Stimulated activated CD4-positive, alpha-beta T cell treated with anti-CD3 and anti-CD28 coated beads, TNF-alpha, amount 100 ng/mL, for 4 hours (primary cell): ENCODE measurements at places on chromosomes 1 and 21.

- DNase-seq: no peak
These were observed 131.9 kb downstream of the AK5 start for GRCh38 chr1:77413541-77414335.

DNA sequence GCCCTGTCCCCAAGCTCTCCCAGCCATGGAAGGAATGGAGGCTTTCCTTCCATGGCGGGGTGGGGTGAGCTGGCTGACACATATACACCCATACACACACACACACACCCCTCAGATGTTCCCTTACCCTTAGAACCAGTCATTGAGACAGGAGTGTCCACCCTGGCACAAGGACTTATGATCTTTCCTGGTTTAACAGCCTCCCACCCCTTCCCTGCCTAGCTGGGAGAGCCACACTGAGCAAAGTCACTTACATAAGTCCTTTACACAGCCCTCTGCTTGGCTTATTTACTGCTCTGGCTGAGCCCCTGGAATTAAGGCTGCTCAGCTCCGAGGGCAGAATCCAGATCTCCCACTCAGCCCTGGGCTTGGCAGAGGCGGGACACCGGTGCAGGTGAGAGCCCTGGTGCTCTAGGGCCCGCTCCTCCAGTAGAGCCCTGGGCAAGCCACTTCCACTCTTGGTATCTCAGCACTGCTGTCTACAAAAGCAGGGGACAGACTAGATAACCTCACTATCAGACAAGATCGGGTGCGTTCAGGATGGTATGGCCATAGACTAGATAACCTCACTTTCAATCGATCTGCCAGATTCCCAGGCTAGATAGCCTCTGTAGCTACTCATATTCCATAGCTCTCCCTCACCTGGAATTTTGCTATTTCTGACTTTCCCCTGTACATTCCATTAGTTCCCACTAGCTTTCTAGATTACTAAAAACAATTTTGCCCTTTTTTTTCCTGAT, 16.7 kb downstream of the SLC6A9 start:
- DNase-seq: no peak

- DNase-seq: no peak
These were observed 10.5 kb upstream of the UCK2 start for GRCh38 chr1:165816826-165817497.

DNA sequence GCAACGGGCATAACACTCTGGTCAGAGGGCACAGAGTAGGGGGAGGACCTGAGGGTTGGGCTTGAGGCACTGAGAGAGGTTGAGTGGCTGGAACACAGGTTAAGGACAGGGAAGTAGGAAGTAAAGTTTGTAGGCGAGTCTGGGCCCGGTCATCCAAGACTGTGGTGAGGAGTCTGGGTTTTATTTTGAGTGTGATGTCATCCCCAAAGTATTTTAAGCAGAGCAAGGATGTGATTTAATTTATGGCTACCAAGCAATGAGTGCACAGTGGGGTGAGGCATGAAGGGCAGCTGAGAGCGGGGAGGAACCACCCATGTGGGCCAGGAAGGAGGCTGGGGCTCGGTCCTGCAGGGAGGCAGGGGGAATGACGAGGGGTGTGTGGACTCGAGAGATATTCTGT, 11.2 kb upstream of the VWA5B1 start:
- no peak for DNase-seq

GRCh38 chr21:35508139-35508888, 459.2 kb upstream of the RUNX1 start:
- DNase-seq: no peak

DNA sequence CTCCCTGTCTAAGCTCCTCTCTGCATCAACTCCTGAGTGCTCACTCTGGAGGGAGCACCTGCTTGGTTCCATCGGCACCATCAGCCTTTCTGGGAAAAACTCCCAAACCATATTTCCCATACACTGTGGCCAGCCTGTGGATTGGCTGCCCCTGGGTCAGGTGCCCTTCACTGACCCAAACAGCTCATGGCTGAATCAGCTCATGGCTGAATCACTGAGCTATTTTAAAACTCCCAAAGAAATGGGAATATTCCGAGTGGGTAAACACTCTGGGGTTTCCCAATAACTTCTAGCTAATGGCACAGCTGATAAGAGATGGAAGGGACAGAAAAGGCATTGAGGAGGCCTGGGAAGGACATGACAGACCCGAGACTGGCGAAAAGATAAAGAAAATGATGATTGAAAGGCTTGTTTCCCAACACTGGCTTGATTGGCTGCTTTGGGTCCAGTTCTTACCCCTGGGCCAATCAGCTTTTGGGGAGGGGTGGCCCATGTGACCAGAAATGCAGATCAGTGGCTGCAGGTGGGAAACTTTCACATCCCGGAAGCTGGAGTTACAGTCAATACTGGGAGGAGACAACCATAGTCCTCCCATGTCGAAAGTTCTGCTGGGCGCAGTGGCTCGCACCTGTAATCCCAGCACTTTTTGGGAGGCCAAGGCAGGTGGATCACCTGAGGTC, 37.3 kb upstream of the KAZN start:
- DNase-seq: no peak

GRCh38 chr1:150429805-150430204, 57.4 kb upstream of the TARS2 start:
- DNase-seq: no peak

GRCh38 chr21:35395728-35396127, 346.6 kb upstream of the RUNX1 start:
- no peak for DNase-seq

DNA sequence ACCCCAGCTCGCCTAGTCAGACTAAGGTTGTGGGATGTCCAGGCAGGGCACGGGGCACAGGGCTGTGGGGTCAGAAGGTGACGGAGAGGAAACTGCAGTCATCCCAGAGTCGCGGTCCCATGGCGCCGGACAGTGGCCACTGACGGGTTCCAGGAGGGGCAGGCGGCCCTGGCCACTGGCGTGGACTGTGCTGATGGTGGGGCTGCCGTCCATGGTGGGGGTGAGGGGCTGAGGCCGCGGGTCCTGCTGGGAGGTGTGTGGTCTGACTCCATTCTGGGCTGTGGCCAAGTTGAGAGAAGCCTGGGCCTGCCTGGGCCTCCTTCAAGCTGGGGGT, 32.0 kb downstream of the PCNT start:
- DNase-seq: no peak

- no peak for DNase-seq
These were observed 37.2 kb downstream of the VN1R5 start for GRCh38 chr1:247293047-247293446.

DNA sequence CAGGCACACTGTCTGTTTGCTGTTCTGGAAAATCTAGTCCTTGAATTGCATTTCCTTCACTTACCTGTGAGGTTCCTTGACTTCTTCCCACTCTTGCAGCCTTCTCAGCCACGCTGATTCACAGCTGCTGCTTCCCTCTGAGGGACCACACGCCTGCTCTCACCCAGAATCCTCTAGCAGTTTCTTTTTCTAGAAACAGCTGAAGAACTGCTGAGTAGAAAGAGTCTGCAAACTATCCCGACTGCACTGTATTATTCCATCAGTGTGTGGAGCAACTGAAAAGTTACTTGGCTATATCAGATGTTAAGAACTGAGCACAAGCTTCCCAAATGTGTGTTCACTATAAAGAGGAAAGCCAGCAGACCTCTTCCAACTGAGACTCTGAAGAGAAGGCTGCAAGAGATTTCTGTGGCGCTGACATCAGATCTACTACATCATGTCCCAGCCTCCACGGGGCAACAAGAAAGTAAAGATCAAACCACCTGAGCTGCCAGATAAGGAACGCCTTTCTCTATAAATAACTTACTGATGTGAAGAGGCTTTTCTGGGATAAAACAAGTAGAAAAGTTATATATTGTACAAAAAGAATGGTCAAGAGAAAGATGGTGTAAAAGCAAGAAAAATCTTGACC, 226.6 kb downstream of the RERE start:
- DNase-seq: no peak

DNA sequence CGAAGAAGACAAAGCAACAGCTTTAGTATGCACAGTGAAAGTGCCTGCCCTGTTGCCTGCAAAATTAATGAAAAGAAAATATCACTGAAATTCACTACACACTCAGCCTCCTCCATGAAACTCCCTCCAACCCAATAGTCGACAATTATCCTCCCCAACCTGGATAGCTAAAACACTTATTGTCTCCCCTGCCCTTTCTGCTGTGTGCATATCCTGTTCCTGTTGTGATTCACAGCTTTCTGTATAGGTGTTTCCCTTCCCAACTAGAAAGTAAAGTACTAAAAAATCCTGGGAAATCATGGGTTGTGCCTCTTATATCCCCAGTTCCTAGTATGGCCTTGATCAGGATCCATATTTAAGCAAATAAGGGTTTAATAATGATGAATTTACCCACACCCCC, 412.1 kb downstream of the LTN1 start:
- no peak for DNase-seq

GRCh38 chr1:40956407-40956806, 23.1 kb upstream of the CTPS1 start:
- DNase-seq: no peak

DNA sequence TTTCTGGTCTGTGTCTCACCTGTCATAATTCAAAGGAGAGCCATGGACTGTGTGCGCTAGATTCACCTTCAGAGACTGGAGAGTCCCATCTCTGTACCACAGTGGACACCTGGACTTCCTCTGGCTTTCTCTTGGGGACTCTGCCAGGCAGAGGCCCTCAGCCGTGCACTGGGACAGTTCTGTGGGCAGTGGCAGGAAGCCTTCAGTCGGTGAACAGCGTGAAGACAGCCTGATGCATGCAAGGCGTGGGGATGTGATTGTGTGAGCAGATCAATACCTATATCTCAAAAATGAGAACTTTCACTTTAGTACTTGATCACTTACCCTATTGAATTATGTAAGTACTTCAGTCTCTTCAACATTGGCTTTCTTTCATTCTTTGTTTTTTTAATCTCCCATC, 245.3 kb downstream of the DISC1 start:
- DNase-seq: no peak

- no peak for DNase-seq
These were observed 25.7 kb downstream of the LY9 start for GRCh38 chr1:160821627-160822026.

DNA sequence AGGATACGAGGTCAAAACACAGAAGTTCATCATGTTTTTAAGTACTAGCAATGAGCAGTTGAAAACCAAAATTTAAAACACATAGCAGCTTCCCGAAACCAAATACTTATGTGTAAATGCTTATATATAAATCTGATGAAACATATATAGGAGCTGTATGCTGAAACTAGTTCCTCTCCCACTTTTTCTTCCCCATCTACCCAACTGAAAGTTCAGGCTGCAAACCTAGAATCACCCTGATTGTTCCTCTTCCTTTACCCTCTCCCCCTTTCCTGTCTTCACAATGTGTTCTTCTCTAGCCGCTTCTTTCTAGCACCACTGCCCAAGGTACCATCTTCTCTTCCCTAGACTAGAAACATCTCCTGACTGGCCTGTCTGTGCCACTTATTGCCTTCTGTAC, 90.6 kb downstream of the ST3GAL3 start:
- DNase-seq: no peak

DNA sequence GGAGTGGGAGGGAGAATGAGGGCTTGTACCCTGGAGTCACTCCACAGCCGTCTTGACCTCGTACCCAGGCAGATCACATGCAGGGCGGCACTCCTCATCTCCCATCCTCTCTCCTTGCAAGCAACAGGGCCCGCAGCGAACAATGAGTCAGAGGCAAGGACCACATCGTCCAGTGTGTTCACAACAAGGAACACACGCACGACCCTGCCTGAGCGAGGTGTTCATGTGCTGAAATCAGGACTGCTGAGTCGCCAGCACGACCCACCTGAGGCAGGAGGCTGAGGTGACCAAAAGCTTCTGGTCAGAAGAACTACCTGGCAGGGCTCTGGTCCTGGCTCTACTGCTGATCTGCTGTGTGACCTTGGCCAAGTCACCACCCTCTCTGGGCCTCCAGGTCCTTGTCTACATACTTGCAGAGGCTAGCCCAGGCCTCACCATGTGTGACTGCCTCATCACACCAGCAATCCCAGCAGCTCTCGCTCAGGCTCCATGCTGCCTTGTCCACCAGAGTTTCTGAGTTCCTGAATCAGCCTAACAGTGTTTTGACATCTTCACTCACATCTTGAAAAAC, 78.0 kb downstream of the SSBP3 start:
- no peak for DNase-seq

DNA sequence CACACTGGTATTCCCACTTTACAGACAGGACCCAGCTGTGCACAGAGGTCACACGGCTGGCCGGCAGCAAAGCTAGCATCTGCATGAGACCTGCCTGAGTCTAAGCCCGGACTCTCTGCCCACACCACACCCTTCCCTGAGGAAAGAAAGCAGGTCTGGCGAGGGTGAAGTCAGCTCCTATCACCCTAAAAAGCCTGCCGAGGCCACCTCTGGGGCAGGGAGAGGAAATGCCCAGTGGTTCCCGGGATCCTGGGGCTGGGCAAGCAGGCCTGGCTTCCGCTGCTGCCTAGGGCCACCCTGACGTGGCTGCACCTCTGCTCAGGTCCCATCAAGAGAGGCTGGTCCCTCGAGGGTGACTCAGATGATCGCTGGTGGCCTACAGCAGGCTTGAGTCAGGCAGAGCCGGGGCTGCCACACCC, 42.2 kb downstream of the RAP1GAP start:
- DNase-seq: no peak

GRCh38 chr1:166601650-166602278, 237.5 kb upstream of the POGK start:
- DNase-seq: no peak

- no peak for DNase-seq
These were observed 34.7 kb downstream of the PTPN14 start for GRCh38 chr1:214516434-214517326.

DNA sequence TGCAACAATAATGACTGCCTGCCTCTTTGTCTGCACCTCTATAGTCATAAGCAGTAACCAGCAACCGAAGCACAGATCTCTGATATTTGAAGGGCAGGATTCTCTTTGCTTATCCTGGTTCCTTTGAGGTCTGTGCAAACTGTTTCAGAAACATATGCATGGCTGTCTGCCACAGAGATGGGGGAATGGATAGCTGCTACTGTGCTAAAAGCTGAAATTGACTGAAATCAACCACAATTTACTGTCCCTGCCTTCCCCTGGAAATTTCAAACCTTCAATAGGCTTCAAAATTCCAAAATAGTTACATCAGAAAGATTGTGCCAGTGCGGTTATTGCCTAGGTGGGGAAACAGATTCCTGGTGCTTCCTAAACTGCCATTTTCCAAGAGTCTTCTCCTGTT, 136.8 kb upstream of the GORAB start:
- DNase-seq: no peak

GRCh38 chr1:18882486-18882885, 19.9 kb downstream of the ALDH4A1 start:
- no peak for DNase-seq

DNA sequence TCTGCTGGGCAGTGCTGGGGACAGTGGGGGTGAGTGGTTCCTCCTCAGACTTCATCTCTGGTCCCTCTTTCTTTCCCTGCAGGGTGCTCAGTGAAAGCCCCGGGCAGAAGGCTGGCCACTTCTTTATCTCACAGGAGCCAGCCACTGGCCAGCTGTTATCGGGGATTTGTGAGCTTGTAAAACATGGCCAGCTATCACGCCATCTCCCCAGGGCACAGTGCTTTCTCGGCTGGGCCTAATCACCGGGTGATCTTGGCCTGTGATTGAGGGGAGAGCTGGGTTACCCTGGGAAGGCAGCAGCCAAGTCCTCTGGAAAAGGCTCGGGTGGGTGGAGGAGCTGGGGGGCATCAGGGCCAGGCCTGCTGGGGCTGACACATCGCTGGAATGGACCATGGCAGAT, 83.0 kb downstream of the IGSF21 start:
- no peak for DNase-seq

- DNase-seq: no peak
These were observed 29.1 kb downstream of the CENPF start for GRCh38 chr1:214632091-214632490.
